ENCODE measurements at places on chromosomes 12 and 14. TPM values are rescaled to one million over a fixed set of nuclear protein-coding genes. Genes with fewer than 3 reads are reported as not detected.

CFAP54 gene
- total RNA-seq: 0.38 TPM

ENDOU gene
- total RNA-seq: not detected

IKZF4 gene
- total RNA-seq: 20.8 TPM

ABCC9 gene
- total RNA-seq: not detected

LPAR5 gene
- 6.6 TPM for total RNA-seq

KMT2D gene
- 62.3 TPM for total RNA-seq

AICDA gene
- not detected for total RNA-seq

CAPZA3 gene
- not detected for total RNA-seq

PLBD1 gene
- not detected for total RNA-seq

RAB2B gene
- 19.8 TPM for total RNA-seq

MORN3 gene
- total RNA-seq: 0.51 TPM

DNA sequence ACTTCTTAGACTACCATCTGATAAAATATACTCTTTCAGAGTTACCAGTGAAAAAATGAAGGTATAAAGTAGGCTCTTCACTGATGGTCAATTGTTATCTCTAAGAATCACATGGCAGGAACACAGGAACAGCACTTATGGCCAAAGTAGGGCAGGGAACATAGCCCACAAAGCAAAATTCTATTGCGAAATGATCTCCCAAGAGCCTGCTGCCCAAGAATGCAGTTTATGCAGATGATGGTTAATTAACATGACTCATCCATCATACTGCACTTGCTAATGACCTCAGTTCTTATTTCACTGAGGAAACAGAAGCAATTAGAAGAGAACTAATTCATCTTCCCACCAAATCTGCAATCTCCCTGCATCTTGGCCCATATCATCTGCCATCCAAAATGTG, 133.8 kb downstream of the SLC2A13 start:
- DNase-seq: no peak

GRCh38 chr14:22536853-22537338, 52.1 kb downstream of the DAD1 start:
- peak; percentile 96 for DNase-seq

DNA sequence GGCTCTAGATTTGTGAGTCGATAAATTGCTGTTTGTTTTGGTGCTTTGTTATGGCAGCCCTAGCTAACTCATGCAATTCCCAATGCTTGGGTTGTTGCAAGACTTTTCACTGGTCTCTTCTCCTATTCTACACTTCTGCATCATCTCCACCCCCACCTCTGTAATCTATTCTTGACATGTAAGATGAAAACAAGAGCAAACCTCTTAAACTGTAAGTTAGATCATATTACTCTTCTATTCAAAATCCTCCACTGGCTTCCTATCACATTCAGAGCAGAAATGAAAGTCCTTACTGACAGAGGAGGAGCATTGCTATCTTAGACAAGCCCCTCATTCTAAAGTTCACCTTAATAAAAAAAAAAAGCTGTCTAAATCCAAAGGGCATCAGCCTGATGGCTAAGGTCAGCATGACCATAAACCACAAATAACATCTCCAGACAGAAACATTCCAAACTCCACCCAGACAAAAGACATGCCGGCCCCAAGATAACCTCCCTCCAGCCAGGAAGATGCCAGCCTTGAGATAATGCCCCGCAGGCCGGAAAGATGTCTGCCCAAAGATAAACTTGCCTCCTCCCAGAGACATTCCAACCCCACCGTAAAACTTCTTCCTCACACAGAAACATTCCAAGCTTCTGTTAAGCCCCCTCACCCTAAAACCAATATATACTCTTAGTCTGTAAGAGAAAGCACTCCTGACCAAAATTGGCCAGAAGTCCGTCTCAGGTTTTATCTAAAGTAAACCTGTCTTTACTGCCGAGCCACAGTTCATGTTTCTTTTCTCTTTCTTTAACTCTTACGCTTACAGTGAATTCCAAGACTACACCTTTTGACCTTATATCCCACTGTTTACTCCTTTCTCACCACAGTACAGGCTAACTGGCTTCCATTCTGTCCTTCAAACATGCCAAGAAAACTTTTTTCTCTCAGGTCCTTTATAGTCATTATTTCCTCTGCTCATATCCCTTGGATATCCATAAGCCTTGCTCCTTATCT, 308.9 kb downstream of the KCNH5 start:
- no peak for DNase-seq

DNA sequence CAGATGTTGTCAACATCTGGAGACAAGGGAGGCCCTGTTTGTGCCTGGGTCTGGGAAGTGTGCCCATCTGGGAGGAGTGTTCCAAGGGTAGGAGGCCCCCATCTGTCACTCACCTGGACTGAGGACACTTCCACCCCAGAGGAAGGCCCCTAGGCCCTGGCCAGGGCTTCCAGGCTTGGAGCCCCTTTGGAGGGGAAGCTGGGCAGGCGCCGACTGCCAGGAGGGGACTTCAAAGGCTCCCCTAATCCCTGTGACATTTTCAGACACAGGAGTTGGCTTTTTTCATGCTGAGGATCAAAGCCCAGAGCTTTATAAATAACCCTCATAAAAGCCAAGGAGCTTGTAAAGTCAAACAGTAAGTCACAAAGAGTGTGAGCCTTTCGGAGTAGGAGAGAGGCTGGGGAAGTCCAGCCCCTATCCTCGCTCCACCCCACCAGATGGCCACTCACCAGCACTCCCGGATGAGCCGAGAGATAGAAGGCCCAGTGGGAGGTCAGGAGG, 17.6 kb upstream of the FAM222A start:
- DNase-seq: no peak

GRCh38 chr12:53572134-53572758, 53.9 kb downstream of the ATF7 start:
- DNase-seq: no peak

DNA sequence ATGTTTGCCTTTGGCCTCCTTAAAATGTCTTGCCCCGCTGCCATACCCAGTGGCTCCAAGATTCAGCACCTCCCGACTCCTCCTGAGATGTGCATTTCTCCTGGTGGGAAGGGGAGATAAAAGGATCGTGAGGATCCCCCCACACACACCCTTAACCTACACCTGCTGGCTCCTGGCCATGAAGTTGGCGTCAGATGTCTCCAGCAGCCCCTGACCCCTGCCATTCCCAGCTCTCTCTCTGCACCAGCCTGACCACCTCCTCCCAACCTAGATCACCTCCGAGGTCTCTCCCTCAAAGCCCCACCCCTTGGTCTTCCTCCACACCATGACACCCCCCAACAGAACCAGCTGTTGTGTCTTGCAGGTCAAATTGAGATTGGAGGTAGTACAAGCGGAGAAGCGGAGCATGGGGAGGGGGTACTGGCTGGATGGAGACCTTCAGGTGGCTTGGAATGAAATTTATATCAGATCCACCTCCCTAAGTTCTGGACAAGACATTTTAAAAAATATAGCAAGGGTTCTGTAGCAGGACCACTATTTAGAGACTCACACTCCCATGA, 151.1 kb upstream of the FKBP4 start:
- no peak for DNase-seq

DNA sequence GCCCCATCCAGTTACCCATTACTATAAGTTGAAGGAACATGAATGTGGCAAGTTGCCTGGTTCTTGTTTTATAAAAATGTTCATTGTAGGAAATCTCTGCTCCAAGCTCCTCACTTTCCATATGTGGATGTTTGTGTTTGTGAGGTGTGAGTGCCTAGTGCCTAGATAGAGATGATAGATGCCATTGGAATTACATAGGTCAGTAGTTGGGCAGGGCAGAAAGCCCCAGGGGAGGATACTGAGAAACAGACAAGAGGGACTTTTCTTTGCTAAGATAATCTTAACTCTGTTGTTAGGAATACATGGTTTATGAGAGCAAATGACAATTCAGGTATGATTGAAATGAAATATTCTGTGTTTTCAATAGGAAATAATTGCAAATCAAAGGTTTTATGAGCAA, 226.3 kb upstream of the GRIP1 start:
- DNase-seq: no peak

DNA sequence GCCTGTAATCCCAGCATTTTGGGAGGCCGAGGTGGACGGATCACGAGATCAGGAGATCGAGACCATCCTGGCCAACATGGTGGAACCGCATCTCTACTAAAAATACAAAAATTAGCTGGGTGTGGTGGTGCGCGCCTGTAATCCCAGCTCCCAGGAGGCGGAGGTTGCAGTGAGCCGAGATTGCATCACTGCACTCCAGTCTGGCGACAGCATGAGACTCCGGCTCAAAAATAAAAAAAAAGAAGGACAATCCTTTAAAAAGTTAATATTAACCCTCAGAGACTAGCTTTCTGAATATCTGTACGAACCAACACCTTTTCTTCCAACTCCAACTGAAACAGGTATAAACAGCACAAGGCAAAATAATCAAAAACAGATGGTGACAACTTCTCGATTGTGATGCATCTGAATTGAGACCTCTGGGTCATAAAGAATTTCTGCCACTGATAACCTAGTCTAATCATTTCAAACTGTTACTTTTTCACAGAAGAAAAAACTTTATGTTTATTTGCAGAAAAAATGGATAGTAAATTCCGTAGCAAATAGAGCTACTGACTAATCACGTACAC, 27.8 kb downstream of the CLIP1 start:
- DNase-seq: no peak

GRCh38 chr14:64614166-64614565, 64.4 kb downstream of the PPP1R36 start:
- DNase-seq: no peak

GRCh38 chr14:69845050-69845581, 34.1 kb upstream of the SMOC1 start:
- DNase-seq: peak; percentile 3

DNA sequence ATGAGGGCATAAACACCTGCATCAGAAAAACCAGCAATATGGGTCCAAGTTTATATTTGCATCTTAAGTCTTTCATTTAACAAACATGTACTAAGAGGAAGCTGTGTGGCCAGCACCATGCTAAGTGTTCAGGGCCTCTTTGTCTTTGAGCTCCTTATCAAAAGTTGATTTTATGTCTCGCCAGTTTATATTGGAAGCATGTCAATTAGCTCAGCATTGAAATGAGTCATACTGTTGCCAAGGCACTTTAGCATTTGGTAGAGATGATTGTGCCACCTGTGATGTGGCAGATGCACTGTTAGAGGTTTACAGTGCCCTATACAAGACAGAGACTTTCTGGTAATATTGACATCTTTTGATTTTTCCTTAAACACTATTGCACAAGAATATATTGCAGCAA, 68.5 kb downstream of the BHLHE41 start:
- no peak for DNase-seq

DNA sequence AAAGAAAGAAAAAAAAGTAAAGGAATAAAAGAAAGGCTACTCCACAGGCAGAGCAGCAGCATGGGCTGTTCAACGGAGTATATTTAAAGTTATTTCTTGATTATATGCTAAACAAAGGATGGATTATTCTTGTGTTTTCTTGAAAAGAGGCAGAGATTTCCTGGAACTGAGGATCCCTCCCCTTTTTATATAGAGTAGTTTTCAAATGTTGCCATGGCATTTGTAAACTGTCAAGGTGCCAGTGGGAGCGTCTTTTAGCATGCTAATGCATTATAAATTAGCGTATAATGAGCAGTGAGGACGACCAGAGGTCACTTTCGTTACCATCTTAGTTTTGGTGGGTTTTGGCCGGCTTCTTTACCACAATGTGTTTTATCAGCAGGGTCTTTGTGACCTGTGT, 383.0 kb downstream of the PCNX1 start:
- DNase-seq: no peak

DNA sequence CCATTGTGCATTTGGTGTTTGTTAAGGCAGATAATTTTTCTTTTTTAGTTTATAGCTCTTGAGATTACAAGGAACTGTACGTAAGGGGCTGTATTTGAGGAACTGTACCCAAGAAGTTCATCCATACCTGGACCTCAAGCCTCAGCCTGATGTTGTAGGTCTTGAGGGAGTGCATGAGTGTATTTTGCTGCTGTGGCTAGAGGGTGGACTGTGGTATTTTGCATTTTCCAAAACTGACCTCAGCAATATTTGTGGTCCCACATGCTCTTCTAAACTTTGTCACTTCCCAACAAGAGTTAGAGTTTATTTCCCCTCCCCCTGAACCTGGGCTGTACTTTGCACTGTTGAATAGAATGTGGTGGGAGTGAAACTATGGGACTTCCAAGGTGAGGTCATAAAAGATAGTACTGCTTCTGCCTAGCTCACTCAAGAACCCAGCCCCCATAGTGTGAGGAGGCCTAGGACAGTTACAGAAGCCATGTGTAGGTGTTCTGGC, 42.2 kb upstream of the FBXO33 start:
- peak; percentile 51 for DNase-seq

GRCh38 chr12:43167691-43168090, 384.3 kb downstream of the ADAMTS20 start:
- DNase-seq: no peak

DNA sequence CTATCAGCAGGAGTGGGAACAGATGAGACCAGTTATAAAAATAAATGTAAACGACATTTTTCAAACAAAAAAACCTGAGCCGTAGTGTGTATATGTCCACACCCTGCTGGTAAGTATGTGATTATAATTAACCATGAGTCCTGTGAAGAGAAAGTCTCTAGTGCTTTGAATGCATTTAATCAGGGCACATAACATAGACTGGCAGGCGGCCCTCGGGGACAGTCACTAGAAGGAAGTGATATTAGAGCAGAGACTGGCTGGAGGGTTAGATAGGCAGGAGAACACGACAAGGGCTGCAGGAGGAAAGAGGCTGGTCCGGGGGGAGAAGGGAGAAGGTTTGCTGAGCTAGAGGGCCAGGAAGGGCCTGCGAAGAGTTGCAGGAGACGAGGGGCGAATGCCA, 23.8 kb upstream of the ELK3 start:
- no peak for DNase-seq

DNA sequence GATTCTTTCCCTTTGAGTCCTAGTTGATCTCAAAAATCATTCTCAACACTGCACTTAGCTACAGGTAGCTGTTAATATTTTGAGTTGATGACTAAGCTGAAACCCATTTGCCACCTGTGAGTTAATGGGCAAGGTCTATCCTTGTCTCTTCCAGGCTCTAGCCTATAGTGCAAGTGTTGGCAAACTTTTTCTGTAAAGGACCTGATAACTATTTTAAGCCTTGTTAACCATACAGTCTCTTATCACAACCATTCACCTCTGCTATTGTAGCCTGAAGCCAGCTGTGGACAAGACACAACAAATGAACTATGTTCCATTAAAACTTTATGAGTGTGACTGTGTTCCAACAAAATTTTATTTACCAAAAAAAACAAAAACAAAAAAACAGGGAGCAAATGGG, 19.4 kb downstream of the RAP1B start:
- DNase-seq: no peak

- no peak for DNase-seq
These were observed 6.0 kb upstream of the KRT4 start for GRCh38 chr12:52819731-52820510.

DNA sequence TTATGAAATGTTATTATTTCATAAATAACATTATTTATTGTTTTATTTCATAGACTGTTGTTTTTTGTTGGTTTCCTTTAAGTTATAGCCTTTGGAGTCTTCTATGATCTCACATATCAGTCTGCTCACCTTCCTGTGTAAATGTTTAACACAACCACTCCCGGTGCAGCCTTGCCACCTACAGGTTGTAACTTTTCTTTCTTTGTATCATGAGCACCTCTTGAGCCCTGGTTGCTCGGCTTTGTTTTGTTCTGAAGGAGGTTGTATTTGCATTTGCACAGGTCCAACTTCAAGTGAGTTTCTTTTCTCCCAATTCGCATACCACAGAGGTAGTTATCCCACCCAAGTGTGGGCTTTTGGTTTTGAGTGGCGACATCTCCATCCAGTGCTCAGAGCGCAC, 121.4 kb downstream of the SLC15A4 start:
- DNase-seq: no peak

GRCh38 chr12:13277293-13277692, 80.8 kb downstream of the EMP1 start:
- no peak for DNase-seq

GRCh38 chr14:24403294-24403998, 4.6 kb downstream of the NYNRIN start:
- DNase-seq: no peak
